Activated T-helper 1 cell treated with anti-CD3 and anti-CD28 coated beads, Interleukin-2, amount 50 U/mL, for 16 hours (primary cell): ENCODE measurements at places on chromosomes 16 and 17.

DNA sequence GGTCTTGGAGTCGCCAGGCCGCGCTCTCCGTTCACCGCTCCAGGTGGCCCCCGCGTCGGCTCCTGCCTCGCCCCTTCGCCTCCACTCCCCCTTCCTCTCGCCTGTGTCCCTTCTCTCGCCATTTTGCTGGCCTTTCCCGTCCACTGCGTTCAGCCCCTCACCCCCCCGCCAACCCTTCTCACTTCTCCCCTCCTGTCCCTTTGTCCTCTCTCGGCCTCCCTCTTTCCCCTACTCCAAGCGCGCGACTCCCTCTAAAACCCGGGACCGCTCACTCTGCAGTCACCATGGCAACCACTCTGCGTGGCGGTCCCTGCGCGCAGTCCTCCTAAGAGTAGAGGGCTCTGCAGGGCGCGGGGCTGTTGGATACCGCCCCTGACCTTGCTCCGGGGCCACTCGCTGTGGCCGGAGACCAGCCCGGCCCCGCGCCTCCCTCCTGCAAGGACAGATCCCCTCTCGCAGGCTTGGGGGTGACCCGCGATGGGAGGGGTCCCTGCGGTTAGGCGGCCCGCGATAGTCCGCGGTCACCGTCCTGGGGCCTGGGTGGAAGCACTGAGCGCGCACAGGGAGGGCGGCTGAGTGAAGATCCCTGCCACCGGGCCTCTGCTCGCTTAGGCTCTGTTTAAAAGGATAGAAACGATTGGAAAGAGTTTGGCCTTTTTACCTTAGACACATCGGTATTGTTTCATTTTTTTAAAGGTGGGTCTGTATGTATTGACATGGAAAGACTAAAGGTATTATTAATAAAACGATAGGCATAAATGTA, 454 bp downstream of the CCDC40 start:
- no peak for DNase-seq

GRCh38 chr17:15392326-15392741, 50.9 kb upstream of the TEKT3 start:
- no peak for DNase-seq

- no peak for DNase-seq
Measured at GRCh38 chr17:2008332-2009126, 16.6 kb downstream of the RTN4RL1 start.

DNA sequence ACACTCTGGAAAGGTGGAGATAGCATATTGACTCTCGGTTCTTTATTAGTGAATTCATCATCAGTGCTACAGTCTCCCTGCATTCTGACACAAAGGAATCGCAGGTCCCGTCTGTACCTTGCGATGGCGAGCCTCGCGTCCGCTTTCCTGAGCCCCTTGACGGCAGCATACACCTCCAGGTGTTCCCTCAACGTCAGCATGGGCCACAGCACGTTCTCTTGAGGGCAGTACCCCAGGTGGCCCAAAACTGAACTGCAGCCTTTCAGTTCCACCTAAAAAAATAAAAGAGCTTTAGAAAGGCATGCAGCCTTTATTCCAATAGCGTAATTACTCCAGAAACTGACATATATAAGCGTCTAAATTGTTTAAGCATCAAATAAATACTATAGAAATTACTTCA, 24.2 kb upstream of the ABCA9 start:
- no peak for DNase-seq
